ENCODE measurements at places on chromosomes 1 and 21.

- DNase-seq, result no peak
Observed at GRCh38 chr1:246245541-246245940, 261.5 kb downstream of the SMYD3 start.

DNA sequence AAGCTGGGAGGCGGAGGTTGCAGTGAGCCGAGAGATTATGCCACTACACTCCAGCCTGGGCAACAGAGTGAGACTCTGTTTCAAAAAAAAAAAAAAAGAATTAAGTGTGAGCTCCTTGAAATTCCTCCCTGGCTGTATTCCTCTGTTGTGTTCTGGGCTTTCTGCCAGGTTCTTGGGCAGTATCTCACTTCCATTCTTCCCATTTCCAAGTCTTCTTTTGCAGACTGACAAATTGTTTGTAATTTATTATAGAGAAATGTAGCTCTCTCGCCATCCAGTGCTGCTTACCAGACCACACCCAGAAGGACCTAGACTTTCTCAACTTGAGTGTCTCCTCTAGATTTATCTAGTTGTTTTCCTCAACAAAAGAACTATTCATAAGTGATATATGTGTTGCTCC lies 105.0 kb upstream of the ADGRL2 start:
- peak; percentile 23 for DNase-seq

GRCh38 chr1:230787471-230787870 lies 40.3 kb downstream of the CAPN9 start:
- no peak for DNase-seq

- DNase-seq, result no peak
Observed at GRCh38 chr1:24228311-24228710, 41.2 kb upstream of the IFNLR1 start.

DNA sequence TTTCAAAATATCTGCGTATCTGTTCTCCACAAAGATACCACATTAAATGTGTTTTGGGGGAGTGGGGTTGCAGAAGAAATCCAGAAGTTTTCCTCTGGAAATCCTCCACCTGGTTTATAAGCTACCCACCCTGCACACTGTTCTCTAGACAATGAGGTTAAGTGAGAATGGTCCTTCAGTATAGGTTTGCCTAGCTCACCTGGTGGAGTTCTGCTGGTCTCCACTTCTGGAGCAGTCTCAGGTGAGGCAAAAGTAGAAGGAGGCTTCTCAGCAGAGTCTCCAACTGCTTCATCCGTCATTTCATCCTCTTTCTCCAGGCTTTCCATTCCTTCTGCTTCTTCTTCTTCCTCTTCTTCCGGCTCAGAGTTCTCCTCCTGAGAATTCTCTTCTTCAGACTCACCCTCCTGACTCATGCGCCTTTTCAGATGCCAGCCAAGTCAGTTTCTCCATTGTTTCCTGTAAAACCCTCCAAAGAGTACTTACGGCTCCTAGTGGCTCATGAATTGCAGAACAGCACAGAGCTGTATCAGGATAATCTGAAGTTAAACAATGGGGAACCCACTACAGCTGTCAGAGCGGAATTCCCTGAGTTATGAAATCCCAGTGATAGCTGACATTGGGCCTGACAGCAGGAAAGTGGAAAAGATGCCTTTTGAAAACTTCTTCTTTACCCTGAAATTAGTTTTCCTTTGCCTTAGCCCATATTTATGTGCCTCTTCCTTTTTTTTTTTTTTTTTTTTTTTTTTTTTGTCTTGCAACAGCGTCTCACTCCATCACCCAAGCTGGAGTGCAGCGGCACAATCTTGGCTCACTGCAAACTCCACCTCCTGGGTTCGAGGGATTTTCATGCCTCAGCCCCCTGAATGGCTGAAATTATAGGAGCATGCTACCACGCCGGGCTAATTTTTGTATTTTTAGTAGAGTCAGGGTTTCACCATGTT lies 38.5 kb downstream of the MSTO1 start:
- DNase-seq, result no peak

DNA sequence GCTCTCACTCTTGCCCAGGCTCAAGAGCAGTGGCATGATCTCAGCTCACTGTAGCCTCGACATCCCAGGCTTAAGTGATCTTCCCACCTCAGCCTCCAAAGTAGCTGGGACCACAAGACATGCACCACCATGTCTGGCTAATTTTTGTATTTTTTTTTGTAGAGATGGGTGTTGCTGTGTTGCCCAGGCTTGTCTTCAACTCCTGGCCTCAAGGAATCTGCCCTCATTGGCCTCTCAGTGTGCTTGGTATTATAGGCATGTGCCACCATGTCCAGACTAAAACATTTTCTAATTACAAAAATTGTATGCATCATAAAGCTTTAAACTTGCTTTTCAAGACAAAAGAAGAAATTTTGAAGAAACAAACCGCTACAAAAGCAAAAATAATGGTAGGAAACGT lies 20.1 kb downstream of the CBR1 start:
- no peak for DNase-seq

GRCh38 chr1:91715416-91716000 lies 170.4 kb downstream of the TGFBR3 start:
- no peak for DNase-seq

- no peak for DNase-seq
Observed at GRCh38 chr1:234870020-234870981, 258.3 kb downstream of the TOMM20 start.

DNA sequence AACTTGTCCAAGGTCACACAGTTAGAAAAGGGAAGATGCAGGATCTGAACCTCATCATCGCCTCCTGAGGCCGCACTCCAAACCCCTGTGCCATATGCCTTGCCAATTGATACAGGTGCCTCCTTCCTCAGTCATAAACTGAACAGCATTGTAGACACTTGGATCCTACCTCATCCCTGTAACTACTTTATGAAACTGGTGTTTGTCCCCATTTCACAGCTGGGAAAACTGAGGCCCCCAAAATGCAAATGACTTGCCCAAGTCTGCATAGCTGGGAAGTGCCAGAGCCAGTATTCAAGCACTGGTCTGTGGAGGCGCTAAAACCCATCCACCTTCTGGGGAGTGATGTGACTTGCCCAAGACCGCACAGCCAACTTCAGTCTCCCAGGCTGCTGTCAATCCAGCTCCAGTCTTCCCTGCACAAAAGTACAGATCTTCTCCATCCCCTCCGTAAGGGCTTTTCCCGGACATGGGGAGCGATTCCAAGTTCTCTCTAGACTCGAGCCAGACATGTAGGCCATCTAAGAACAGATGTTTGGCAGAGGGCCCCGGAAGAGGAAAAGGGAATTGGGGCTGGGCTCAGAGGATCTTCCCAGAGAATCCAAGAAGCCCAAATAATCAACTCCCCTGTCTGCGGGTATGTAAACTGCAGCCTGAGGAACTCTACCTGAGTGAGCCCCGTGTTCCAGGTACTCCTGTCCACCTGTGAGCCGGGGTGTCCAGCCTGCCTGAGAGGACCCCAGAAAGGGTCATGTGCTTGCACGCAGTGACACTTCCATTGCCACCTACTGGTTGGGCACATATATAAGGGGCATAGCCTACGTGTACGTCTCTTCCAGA lies 60.5 kb downstream of the SYT2 start:
- no peak for DNase-seq

DNA sequence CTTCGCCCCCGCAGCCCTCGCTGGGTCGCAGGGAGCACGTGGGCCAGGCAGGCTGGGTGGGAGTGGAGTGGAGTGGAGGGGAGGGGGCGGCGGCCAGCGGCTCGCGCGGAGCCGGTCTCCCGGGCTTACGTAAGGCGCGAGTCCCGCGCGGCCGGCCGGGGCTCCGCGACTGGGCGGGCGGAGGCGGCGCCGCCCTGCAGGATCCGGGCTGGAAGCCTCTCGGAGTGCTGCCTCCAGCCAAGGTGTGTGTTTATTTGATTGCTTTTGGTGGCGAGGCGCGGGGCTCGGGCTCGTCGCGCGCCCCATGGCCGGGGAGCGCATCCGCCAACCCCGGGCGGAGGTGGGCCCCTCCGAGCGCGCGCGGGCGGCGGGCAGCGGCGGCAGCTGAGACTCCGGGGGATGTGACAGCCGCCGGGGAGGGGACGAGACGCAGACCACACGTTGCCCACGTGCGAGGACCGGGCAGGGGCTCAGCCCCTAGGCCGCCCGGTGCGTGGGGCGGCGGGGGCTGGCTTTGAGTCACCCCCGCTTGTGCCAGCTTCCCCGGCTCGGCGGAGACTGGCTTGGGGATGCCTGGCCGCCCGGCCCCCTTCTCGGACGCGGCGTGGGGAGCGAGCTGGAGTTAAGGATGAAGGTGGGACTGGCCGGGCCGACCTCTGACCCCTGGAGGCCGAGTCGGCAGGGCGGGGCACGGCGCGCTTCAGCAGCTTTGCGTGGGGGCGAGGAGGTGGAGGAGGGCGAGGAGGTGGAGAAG lies 402 bp upstream of the AK4 start:
- peak; percentile 11 for DNase-seq

GRCh38 chr1:55951291-55951690 lies 628.1 kb downstream of the PLPP3 start:
- no peak for DNase-seq

DNA sequence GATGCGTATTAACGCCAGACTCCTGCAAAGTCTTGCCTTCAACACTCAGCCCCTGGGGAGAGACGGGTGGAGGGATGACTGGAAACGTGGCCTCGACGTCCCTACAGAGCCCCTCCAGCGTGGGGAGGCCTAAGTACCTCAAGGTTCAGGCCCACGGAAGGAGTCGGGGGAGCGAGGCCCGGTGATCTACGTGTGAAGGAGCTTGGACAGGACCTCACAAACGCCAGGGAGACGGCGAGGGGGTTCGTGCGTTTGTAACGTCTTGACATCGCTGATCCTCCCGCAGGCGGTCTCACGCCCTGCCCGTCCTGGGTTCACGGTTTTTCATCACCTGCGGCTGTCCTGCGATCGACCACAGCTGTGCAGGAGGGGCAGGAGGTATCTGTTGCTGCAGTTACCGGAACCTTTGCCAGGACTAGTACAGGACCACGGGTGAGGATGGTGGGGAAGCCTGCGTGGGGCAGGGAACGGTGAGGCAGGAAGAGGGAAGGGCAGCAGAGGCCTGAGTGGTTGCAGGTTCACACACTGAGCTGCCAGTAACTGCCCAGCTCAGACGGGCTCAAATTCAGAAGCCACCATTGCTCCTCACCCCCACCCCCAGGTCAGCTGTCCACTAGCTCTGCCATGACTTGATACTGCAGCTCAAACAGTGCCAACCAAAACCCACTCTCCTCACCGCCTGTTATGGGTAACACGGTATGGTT lies 889 bp upstream of the CCNL2 start:
- no peak for DNase-seq

GRCh38 chr1:9753121-9753531 lies 70.6 kb downstream of the CLSTN1 start:
- no peak for DNase-seq

GRCh38 chr1:114609826-114610225 lies 28.4 kb upstream of the BCAS2 start:
- no peak for DNase-seq

DNA sequence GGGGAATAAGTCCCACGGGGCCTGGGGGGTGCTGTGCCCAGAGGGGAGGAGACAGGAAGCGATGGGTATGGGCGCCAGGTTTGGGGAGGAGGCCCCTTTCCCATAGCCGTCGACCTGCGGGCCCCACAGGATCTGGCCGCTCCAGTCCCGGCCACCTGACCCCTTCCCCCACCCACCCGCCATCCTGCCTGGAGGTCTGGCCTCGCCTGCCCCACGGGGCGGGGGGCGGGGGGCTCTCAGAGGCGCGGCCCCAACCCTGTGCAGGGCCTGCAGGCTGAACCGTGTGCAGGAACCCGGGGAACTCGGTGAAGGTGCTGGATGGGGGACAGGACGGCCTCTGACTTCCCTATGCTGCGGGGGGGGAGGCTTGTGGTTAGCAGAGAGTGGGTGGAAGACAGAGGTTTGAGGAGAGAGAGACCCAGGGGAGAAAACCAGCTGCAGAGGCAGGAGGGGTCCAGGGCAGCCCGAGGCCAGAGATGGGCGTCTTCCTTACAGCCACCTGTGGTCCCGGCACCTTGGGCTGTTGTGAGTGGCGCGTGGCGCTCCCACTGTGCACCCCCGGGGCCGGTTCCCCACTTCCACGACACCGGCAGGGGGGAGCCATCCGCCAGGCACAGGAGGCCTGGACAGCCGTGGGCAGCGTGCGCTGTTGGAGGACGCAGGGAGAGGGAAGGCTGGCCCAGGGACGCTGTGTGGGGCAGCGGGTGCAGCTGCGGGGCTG lies 2.5 kb upstream of the TNFRSF18 start:
- no peak for DNase-seq

DNA sequence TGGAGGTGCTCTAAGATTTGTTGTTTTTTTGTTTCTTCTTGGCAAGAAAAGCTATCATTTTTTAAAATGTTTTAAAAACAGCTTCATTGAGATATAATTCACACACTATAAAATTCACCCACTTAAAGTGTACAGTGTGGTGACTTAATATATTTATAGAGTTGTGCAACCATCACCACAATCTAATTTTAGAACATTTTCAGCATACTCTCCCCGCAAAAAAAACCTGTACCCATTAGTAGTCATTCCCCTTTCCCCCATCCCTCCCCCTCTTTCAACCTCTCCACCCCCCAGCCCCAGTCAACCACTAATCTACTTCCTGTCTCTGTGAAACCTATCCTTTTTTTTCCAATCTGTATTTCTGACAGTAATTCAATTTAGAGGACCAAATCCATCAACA lies 30.6 kb downstream of the ZC3H11B start:
- DNase-seq, result no peak

- no peak for DNase-seq
Observed at GRCh38 chr1:8076176-8076575, 50.1 kb upstream of the ERRFI1 start.

DNA sequence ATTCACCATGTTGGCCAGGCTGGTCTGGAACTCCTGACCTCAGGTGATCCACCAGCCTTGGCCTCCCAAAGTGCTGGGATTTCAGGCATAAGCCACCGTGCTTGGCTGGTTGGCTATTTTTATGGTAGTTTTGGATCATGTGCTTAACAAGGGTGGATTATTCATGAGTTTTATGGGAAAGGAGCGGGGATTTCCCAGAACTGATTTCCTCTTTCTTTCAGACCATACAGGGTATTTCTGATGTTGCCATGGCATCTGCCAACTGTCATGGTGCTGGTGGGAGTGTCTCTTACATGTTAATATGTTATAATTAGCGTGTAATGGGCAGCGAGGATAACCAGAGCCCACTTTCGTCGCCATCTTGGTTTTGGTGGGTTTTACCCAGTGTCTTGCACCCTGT lies 3.2 kb downstream of the TRPM2 start:
- DNase-seq, result no peak

GRCh38 chr1:153432874-153433681 lies 16.8 kb downstream of the S100A7A start:
- no peak for DNase-seq

GRCh38 chr1:231121533-231121932 lies 40.3 kb upstream of the TRIM67 start:
- no peak for DNase-seq

DNA sequence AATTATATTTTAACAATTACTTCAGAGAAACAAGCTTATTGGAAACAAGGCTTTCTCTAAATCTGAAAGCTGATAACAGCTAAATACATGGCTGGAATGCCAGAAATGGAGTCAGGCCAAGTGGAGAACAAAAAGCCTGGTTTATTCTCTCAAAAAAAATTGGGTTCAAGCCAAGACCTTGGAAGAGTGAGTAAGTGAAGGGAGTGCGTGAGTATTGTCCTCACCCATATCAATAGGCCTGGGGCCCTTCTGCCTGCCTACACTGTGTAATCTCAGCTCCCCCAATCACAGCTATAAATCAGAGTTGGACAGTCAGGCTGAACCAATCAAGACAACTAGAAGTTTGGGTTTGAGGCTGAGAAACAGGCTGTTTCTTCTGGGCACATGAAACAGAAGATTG lies 7.4 kb downstream of the KYAT3 start:
- DNase-seq, result peak; percentile 88

All from NCI-H1105 treated with DMSO at 0.1 percent for 48 hours (cell line).